ENCODE measurements at places on chromosomes 16 and 17.

DNA sequence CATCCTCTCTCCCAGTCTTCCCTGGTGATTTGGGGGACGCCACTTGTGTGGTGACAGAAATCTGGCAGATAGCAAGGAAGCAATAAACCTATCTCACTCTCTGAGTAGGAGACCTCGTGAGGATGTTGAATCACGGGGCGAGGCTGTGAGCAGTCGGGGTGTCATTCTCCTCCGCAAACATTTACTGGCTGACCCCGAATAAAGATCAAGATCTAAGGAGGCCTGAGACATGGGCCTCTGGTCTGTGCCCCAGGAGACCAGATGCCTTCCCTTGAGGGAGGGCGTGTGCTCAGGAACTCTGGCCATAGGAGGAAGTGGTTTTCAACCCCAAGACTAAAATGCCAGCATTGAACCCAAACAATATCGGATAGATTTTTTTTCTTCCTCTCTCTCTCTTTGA is 53.1 kb downstream of the FOXL1 start:
- DNase-seq, result no peak

GRCh38 chr16:11327277-11328171 is 17.7 kb upstream of the RMI2 start:
- DNase-seq, result no peak

- no peak for DNase-seq
Measured at GRCh38 chr16:67431775-67432505, 1.0 kb downstream of the HSD11B2 start.

- DNase-seq, result no peak
Measured at GRCh38 chr16:73339821-73340220, 291.9 kb upstream of the ZFHX3 start.

GRCh38 chr16:55947366-55947765 is 72.2 kb upstream of the CES5A start:
- no peak for DNase-seq

- DNase-seq, result no peak
Measured at GRCh38 chr16:70728150-70728549, 42.3 kb upstream of the MTSS2 start.

- no peak for DNase-seq
Measured at GRCh38 chr17:61495161-61495857, 43.1 kb downstream of the TBX4 start.
